Left renal pelvis (tissue), 4 donors: ENCODE measurements at places on chromosomes 13 and 19. TPM values are rescaled to one million over a fixed set of nuclear protein-coding genes. Genes with fewer than 3 reads are reported as not detected.

Gene TTC9B
- polyA plus RNA-seq = not detected

Gene RPS19
- 1,248 TPM for polyA plus RNA-seq

Gene NPAS1
- polyA plus RNA-seq = 0.78 TPM

Gene GNG8
- 8.5 TPM for polyA plus RNA-seq

Gene FFAR2
- polyA plus RNA-seq = 0.73 TPM

Gene RFXAP
- polyA plus RNA-seq = 18.5 TPM

Gene ALOX5AP
- 13.2 TPM for polyA plus RNA-seq

Gene PVR
- 25.9 TPM for polyA plus RNA-seq

Gene SBK2
- 0.82 TPM for polyA plus RNA-seq

- no peak for DNase-seq
Observed at GRCh38 chr13:57787058-57787791, 155.7 kb downstream of the PCDH17 start.

DNA sequence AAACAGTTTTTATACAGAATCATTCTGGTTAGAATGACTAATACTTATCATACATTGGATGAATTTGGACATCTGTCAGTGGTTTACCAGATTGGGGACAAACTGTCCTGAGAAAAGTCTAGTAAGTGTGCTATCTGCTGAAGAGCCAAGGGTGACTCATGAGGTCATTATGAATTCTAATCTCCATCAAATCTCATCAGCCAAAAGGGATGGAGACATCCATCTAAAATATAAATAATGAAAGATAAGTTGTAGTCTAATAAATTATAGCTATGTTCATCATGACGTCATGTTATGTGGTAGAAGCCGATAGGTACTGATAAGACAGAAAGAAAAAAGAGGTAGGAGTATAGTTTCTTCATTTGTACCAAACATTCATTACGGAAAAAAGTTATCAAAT lies 804.4 kb downstream of the PCDH9 start:
- DNase-seq = no peak

GRCh38 chr19:19115954-19116353 lies 22.3 kb downstream of the TMEM161A start:
- DNase-seq = no peak

DNA sequence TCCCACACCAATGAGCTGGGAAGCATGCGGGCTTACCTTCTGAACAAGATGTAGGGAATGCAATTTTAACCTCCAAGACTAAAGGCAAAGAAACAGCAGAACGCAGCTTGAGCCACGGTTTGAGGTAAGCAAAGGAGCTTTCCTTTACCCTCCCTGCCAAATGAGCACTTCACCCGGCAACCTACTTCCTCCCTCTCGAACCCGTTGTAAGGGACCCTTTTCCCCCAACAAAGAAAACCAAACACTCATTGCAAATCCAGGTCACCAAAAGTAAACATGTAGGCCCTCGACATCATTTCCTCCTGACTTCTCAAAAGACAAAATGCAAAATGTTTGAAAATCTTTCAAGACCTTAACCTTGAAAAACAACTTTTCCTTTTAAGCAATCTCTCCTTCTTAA lies 65.3 kb downstream of the ABCC4 start:
- no peak for DNase-seq

GRCh38 chr13:50678464-50679162 lies 164.9 kb downstream of the DLEU7 start:
- no peak for DNase-seq

GRCh38 chr13:99199541-99200431 lies 868 bp upstream of the UBAC2 start:
- no peak for DNase-seq

DNA sequence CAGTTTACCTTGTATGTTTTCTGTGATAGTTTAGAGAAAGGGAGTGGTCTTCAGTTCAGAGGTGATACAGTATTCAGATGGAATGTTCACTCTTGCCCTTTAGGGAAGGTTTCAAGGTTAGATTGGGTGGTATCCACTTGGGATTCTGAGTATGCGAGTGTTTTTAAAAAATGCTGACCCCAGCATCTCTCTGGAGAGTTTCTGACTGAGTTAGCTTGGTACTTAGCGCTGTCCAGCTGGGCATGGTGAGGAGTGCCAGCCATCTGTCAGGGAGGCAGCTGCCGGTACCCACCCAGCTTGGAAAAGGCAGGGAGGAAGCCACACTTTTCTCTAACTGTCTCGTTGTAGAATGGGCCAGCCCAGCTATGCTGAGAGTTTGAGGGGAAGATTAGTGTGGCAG lies 63.3 kb downstream of the ARHGEF7 start:
- no peak for DNase-seq

GRCh38 chr13:107005577-107005976 lies 437.6 kb upstream of the ARGLU1 start:
- DNase-seq = no peak

DNA sequence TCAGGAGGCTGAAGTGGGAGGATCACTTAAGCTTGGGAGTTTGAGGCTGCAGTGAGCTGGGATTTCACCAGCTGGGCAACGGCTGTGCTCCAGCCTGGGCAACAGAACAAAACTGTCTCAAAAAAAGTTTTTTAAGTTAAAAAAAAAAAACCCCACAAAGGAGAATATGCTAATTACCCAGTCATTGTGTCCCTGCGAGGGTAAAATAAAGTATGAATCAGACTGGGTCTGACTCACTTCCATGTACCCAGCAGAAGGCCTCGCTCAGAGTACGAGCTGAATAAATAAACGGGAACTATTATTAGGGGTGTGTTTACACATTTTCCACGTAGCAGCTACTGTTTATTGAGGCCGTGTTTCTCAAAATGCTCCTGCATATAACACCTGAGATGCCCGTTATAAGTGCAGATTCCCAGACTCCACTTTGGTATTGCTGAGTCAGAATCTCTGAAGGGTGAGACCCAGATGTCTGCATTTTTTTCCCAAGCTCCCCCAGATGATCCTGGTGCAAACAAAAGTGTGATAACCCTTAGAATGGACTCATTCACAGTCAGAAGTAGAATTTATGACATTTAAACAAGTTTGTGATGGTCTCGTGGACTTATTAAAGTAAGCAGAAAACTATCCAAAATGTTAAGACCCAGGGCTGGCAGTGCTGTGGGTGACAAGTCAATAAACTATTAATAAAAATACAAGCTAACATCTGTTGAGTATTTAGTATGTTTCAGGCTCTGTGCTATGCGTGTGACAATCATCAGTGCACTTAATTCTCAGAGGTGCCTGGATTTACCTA lies 28.2 kb downstream of the KCNC3 start:
- no peak for DNase-seq

- DNase-seq = no peak
Observed at GRCh38 chr13:53490752-53491151, 462.1 kb downstream of the OLFM4 start.

- DNase-seq = no peak
Observed at GRCh38 chr13:49062297-49062896, 86.7 kb downstream of the FNDC3A start.

- no peak for DNase-seq
Observed at GRCh38 chr19:43984687-43985000, 656 bp downstream of the ZNF155 start.

DNA sequence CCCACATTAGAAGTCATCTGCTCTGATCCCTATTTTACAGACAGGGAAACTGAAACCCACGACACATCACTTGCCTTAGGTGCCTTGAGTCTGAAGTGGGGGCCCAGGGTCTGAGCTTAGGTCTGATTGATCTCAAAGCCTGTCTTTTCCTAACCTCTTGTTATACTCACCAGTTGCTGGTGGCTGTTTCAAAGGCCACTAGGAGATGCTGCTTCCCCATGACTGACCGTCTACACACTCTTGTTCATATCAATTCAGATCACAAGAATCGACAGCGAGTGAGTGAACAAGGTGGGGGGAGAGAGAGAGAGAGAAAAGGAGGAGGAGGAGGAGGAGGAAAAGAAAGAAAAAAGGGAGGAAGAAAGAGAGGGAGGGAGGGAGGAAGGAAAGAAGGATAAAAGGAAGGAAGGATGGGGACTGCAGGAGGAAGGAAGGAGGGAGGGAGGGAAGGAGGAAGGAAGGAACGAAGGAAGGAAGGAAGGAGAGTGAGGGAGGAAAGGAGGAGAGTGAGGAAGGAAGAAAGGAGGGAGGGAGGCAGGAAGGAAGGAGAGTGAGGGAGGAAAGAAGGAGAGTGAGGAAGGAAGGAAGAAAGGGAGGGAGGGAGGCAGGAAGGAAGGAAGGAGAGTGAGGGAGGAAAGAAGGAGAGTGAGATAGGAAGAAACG lies 3.3 kb downstream of the OR10H1 start:
- no peak for DNase-seq

DNA sequence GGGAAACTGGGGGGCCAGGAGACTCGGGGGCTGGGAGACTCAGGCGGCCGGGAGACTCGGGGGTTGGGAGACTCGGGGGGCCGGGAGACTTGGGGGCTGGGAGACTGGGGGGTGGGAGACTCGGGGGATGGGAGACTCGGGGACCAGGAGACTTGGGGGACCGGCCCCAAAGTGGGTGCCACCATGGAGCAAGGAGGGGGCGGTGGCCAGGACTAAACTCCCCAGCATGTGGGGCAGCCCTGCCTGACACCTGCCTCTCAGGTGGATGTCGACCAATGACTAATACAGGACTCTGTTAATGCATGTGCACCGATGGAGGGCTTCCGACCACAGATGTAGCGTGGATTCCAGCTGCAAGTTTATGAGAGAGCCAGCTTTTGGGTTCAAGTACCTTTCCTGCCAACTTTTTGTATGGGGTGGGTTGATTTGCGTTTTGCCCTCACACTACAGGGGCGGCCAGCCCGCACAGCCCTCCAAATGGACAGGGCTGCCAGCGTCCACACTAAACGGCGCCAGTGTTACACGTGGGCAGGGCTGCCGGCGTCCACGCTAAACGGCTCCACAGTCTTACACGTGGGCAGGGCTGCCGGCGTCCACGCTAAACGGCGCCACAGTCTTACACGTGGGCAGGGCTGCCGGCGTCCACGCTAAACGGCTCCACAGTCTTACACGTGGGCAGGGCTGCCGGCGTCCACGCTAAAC lies 62.2 kb downstream of the RASA3 start:
- DNase-seq = no peak

GRCh38 chr19:11580116-11580515 lies 2.7 kb upstream of the ACP5 start:
- no peak for DNase-seq

DNA sequence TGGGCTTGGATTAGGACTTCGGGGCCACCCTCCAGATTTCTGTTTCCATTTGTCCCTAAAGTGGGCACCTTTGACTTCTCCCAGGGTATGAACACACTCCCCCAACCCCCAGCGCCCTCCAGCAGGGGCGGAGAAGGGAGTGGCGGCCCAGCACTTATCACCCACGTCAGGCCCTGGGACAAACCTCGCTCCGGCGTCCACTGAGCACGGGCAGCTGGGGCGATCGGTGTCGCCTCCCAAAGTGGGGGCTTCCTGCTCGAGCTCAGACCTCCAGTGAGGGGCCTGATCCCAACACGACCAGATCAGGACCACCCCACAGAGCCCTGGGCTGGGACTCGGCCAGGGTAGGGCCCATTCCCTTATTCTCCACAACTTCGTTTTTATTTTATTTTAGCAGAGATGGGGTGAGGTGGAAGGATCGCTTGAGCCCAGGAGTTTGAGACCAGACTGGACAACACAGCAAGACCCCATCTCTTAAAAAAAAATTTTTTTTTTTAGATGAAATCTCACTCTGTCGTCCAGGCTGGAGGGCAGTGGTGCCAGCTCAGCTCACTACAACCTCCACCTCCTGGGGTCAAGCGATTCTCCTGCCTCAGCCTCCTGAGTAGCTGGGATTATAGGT lies 3.7 kb upstream of the TCF3 start:
- no peak for DNase-seq

DNA sequence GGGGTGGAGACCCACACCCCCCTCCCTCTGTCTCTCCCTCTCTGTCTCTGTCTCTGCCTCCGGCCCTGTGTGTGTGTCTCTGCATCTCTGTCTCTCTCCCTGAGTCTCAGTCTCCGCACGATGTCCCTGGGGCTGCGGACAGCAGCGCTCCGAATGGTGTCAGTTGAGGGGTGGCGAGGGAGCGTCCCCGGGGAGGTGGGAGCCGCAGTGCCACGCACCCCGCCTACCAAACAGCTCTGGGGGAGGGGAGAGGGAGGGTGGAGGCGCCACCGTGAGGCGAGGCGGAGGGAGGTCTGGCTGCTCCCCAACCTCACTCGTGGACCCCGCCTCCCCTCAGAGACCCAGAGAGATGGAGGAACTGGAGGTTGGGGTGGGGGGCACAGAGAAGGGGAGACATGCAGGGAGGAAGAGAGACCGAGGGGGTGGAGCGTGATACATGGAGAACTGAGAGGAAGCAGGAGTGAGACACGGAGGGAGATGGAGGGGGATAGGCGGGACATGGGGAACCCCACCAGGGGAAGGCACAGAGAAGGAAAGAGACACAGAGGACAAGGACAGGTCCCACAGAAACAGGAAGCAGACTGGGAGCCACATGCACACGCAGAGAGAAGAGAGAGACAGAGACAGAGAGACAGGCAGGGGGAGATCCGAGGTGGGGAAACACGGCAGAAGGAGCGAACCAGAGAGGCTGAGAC lies 7.2 kb downstream of the ERFL start:
- no peak for DNase-seq

GRCh38 chr19:32032561-32032960 lies 312.8 kb upstream of the ZNF507 start:
- no peak for DNase-seq
